SHP77 (cell line): ENCODE measurements at places on chromosomes 1 and 21.
A peak's percentile ranks its signal among the peaks of the same experiment; 100 is the strongest.

GRCh38 chr1:77424236-77424635 is 142.4 kb downstream of the AK5 start:
- no peak for DNase-seq

GRCh38 chr1:185512442-185512841 is 195.4 kb upstream of the IVNS1ABP start:
- DNase-seq = no peak

DNA sequence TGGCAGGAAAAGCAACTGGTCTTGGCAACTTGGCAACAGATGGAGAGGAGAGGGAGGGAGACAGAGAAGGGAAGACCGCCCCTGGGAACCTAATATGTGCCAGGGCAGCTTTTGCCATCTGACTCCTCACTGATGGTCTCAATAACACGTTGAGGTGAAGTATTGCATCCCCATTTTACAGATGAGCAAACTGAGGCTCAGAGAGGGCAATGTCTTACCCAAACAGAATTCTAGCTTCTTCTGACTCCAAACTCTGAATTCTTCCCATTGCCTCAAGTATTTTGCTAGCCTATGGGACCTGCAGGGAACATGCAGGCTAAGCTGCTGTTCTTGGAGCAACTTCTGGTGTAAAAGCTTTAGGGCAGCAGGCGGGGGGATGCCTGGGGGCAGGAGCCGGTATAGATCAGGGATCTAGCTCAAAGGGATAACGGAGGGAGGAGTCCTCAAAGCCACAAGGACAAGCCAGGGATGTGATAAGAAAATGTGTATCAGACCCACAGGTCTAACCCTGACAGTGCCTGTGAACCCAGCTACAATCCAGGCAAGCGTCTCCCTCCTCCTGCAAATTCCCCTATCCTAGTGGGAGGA is 7.2 kb upstream of the GUCA2A start:
- no peak for DNase-seq

- peak; percentile 34 for DNase-seq
These were observed 553 bp downstream of the TTF2 start for GRCh38 chr1:117060441-117061317.

DNA sequence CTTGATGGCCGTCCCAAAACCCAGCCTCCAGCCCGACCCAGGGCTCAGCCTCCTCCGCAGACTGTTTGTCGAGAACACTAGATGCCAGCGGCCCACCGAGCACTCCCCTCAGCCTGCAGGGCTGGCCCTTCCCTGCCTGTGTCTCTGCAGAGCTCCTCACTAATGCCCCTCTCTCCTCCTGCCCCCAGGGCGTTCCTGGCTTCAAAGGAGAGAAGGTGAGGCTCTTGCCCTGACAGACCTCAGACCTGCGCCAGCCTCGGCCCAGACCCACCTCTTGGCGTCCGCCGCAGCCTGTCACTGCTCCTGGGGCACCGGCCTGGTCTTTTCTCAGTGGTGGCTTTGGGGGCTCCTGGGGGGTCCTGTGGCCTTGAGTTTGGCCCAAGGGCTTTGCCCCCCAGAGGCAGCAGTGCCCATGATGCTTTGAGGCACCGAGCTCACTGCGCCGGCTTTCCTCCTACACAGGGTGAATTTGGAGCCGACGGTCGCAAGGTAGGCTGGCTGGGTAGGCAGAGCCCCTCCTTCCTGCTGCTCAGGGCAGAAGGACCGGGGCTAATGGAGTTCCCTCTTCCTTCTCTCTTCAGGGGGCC is 18.4 kb downstream of the COL6A2 start:
- no peak for DNase-seq

DNA sequence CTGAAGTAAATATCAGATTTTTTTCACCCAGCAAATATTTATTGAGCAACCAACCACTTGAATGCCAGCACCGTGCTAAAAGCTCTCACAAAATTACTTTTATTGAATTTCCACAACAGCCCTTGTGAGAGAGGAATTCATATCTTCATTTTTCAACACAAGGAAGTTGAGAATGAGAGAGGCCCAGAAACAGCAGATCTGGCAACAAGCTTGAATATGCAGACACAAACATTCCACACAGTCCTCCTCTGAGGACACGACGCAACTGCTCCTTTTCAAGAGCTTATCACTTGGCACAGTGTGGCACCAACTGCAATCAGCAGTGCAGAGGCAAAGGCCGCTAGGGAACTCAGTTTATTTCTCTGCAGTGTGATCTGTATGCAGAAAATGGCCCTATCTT is 32.2 kb upstream of the IFNAR2 start:
- no peak for DNase-seq

- DNase-seq = no peak
These were observed 107.5 kb downstream of the CSMD2 start for GRCh38 chr1:34057347-34058130.

DNA sequence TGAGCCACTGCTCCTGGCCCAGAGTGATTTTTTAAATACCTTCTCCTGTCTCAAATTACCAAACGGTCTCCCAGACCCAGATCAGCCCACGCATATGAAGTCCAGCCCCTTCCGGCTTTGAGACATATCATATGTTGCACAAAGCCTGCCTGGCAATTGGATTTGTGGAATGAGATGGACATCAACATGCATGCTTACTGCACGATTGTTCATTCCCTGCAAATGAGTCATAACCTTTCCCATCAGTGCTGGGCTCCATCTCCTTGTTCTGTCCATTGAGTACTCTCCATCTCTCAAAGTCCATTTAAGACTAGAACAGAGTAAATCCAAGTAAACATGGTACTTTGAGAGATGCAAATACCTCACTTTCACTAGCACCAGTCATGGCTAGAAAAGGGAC is 612.2 kb upstream of the USP24 start:
- no peak for DNase-seq

DNA sequence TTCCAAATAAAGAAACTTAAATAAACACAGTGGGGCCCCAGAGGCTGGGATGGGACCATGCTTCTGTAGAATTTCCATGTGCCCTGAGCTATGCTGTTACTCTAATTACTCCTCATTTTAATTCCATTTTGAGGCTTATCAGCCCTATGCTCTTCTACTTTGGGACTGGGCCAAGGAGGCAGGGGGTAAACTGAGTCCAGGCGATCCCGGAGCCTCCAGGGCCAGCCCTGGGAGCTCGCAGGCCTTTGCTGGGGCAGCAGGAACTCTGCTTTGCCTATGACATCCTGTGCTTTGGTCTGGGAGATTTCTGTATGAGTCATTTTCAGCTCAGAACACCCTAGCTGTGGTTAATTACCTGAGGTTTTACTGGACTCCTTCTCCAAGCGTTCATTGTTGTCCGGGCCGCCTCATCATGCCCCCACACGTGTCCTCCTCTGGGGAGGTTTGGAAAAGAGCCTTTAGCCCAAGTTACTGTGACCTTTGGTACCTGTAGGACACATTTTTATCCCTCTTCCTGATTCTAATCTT is 95.7 kb downstream of the RHOU start:
- DNase-seq = no peak

DNA sequence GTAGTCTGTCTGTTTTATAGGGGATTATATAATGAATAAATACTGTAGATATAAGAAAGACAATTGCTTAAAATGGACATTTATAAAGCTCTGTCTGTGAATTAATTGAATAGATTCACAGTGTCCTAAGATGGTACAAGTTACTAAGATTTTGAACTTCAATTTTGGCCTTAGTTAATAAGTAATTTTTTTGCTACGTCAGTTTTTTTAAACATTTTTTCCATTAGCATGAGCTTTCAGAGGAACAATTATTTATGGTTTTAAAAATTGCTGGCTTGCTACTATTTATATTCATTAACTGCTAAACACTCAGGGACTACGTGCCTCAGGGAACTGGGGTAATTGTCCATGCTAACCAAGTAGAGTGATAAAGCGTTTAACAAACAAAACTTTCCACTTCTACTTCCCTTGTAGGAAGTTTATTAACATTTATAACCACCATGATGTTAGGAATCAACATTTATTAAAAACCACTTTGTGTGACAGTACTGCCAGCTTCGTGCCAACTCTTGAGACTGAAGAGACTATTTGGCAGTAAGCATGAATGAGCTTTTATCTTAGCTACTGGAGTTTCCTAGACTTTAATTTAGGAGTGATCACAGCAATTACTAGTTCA is 65.4 kb upstream of the PTGS2 start:
- no peak for DNase-seq

DNA sequence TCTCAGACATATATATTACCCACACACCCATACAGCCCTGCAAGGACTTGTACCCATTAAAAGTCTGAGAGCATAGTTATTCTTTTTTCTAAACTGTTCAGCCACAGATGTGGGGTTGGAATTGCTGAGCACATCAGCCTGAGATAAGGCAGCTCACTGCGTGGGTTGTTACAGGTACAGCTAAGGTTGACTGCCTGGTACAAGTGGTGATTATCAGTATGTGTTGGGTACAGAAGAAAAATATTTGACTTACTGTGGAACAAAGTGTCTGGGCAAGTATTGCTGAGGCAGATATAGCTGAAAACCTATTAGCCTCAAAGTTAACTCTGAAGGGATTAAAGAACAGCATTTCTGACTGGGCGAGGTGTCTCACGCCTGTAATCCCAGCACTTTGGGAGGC is 5.0 kb downstream of the STX12 start:
- DNase-seq = no peak

DNA sequence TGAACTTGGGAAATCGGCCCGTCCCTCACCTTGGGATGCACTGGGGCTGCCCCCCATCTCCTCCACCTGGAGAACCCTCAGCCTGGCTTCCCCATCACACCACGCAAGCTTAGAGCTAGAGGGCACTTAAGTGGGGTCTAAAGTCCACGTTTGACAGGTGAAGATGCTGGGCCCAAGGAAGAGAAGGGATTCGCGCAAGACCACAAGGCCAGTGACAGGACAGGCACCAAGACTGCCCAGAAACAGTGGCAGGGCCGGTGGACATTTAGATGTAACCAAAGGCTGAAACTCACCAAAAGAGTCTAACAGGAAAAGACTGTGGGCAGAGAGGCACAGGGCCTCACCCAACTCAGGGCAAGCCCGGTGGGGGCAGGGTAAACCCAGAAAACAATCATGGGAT is 130.8 kb upstream of the EDN2 start:
- DNase-seq = no peak

- DNase-seq = no peak
These were observed 9.2 kb upstream of the UQCRHL start for GRCh38 chr1:15816674-15817073.

DNA sequence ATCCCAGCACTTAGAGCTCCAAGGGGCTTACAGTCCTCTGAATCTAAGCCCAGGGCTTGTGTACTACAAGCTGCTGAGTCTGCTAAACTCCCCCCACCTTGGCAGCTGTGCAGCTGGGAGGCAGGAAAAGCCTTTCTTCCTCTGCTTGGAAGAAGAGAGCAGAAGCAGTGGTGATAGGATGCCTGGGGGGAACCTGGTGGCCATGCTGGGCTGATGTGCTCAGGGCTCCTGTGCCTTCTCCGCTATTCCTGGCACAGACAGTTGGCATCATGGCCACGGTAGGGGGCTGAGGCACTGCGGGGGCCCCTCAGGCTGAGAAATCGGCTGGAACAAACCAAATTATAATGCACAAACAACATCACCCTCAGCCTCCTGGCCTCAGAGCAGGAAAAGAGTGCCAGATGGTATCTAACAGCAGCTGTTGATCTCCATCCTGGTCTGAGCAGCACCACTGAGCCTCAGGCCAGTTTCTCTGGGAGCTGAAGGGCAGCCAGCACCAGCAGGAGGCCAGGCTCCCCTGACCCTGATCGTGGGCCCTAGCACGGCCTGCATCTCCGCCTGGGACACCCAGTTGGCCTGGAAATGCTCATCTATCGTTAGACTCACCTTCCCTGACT is 35.8 kb downstream of the ECE1 start:
- DNase-seq = no peak

DNA sequence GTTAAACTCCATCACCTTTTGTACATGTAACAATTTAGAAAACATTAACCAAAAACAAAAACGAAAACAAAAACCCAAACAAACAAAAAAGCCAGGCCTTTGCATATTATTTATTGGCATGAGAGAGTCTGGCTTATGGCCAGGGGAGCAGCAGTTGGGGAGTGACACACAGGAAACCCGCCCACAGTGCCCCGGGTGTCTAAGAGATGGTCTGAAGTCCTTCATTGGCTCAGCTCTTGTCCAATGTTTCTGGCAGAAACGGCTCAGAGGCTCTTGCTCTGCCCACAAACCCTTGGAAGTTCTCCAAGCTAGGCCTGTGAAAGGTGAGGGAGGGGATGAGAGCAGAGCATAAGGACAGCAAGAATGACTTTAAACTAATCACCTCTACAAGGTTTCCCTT is 131.5 kb downstream of the CNIH3 start:
- DNase-seq = no peak

DNA sequence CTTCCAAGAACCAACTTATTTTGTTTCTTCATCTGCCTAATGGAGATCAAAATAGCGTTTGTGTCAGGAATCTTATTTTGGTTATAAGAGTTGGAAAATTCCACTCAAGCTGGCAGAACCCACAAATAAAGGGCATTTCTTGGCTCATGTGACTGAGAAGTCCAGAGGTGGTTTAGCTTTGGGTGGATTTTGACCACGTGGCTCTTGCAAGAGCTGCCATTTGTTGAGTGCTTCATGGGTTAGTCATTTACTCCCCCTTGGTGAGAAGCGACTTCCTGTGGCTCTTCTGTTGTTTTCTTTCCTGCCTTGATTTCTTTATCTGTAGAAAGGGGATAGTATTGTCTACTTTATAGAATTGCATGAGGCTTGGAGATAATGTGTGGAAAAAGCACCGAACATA is 9.5 kb upstream of the RNF186 start:
- no peak for DNase-seq

DNA sequence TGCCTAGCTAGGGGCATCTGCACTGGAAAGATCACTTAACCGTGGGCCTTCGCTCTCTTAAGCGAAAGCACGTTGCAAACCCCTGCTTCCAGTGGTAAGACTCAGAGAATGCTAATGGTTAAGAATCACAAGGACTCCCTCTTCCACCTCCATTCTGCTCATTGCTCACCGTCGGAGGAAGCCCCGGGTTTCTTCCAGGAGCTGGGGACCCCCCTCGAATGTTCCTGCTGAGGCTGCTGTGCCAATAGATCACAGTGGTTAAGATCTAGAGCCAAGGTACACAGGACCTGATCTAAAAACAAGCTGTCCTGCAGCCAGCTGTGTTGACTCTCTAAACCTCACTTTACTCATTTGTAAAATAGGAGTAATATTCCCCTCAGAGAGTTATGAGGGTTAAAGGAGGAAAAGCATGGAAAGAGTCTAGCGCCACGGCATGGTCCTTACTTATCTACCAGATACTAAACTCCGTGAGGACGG is 765 bp downstream of the VAMP3 start:
- no peak for DNase-seq

DNA sequence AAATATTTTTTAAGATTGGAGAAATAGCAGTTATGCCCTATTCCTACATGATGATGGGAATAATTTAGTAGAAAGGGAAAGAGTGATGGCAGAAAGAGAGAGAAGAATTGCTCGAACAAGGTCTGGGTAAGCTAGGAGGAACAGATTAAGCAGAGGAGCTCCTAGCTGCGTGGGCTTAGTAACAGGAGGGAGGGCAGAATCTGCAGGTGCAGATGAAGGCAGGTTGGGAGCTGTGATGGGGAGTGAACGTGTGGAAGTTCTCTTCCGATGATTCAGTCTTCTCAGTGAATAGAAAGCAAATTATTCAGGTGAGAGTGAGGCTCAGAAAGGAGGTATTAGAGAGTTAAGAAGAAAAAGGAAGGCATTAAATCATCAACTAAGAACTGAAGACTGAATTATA is 8.3 kb upstream of the CR1 start:
- DNase-seq = no peak
